ENCODE measurements at places on chromosomes 12 and 14. TPM values are rescaled to one million over a fixed set of nuclear protein-coding genes. Genes with fewer than 3 reads are reported as not detected.

DNA sequence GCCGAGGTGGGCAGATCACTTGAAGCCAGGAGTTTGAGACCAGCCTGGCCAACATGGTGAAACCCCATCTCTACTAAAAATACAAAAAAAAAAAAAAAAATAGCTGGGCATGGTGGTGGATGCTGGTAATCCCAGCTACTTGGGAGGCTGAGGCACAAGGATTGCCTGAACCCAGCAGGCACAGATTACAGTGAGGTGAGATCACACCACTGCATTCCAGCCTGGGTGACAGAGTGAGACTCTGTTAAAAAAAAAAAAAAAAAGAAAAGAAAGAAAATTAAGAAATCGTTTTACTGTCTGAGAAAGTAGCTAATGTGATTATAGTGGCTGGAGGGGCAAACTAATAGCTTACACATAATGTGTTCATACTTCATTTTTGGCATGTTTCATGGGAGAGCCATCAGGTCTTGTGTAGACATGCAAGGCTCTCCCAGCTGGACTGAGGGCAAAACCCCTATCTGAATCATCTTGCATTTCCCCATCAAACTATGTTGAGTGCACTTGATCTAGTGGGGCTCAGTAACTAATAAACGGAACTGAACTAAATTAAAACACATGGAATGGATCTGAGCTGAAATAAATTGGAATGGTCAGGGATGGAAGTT lies 16.2 kb downstream of the KIF21A start:
- H3K4me1 ChIP-seq, result no peaks in the 10 kb centered on the region
- no peaks in the 10 kb centered on the region for H3K36me3 ChIP-seq
- no peak overlapping the region for H3K4me3 ChIP-seq
- no peak for DNase-seq

DNA sequence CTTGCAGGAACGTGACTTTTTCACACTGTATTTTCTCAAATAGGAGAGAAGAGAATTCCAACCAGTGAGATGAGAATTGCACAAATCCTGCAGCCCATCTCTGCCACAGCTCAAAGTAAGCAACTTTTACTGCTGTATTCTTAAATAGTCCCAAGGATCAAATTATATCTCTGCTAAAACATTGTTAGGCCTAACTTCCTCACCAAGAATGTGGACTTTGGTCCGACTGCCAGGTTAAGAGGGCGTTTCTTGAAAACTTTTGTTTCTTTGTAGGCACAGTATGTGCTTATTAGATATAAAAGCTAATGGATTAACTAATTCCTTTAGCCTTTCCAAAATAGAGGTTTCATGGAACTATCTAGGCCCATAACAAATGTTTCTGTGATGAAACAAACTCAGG lies 61.4 kb upstream of the IFNG-AS1 start:
- DNase-seq, result no peak
- H3K4me3 ChIP-seq, result no peak overlapping the region
- H3K4me1 ChIP-seq, result no peaks in the 10 kb centered on the region

DNA sequence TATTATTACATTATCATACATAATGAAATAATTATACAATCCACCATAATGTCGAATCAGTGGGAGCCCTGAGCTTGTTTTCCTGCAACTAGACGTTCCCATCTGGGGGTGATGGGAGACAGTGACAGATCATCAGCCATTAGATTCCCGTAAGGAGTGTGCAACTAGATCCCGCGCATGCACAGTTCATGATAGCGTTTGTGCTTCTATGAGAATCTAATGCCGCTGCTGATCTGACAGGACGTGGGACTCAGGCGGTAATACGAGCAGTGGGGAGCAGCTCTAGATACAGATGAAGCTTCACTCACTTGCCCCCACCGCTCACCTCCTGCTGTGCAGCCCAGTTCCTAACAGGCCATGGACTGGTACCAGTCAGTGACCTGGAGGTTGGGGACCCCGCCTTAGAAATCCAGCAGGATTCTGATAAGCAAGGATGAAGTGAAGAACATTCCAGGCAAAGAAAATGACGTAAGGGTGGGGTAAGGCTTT lies 204.6 kb downstream of the ETV6 start:
- no peak overlapping the region for H3K4me3 ChIP-seq
- no peak for DNase-seq
- H3K27me3 ChIP-seq, result no peaks in the 10 kb centered on the region
- H3K27ac ChIP-seq, result no peak overlapping the region
- peaks cover 3% of the 10 kb centered on the region for H3K36me3 ChIP-seq
- peaks cover 13% of the 10 kb centered on the region for H3K4me1 ChIP-seq

GRCh38 chr14:101471723-101472517 lies 89.4 kb upstream of the DIO3 start:
- no peaks in the 10 kb centered on the region for H3K36me3 ChIP-seq
- no peak overlapping the region for H3K27ac ChIP-seq
- no peak overlapping the region for H3K4me3 ChIP-seq
- peaks cover 23% of the 10 kb centered on the region for H3K4me1 ChIP-seq

DNA sequence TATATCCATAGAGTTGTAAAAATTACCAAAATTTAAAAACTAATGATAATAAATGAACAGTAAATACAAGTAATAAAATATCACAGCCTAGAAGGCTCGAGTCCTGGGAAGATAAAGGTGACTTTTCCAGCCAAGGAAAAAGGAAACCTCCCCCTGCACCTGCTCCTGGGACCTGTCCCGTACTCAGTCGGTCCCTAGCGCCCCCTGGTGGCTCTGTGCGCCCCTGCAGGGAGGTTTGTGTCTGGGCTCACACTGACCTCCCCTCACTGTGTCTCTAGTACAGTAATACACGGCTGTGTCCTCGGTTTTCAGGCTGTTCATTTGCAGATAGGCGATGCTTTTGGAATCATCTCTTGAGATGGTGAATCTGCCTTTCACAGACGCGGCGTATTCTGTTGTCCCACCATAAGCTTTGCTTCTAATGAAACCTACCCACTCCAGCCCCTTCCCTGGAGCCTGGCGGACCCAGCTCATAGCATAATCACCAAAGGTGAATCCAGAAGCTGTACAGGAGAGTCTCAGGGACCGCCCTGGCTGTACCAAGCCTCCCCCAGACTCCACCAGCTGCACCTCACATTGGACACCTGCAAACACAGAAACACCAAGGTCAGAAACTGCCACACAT lies 1030.4 kb downstream of the TMEM121 start:
- DNase-seq, result no peak
- H3K27ac ChIP-seq, result no peak overlapping the region
- no peaks in the 10 kb centered on the region for H3K4me1 ChIP-seq

DNA sequence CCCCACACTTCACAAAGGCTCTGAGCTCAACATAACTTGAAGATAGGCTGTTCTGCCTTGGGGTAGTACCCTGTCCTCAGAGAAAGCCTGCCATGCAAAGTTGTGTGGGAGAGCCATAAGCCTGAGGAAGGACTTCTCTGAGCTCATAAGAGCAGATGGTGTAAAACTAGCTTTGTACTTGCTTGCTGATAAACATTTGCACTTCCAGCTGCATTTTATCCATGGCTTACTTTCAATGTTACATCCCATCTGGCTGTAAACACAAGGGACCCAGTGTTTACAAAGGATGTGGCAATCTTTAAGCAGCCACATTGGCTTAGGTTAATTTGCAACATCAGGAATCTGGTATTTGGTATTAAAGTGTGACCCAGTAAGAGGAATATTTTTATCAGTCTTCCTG lies 258.1 kb downstream of the IPO8 start:
- H3K4me1 ChIP-seq, result no peaks in the 10 kb centered on the region
- no peak overlapping the region for H3K4me3 ChIP-seq
- H3K27me3 ChIP-seq, result no peaks in the 10 kb centered on the region
- no peak for DNase-seq

- peaks cover 12% of the 10 kb centered on the region for H3K4me1 ChIP-seq
- H3K27me3 ChIP-seq, result no peaks in the 10 kb centered on the region
- no peak overlapping the region for H3K4me3 ChIP-seq
- H3K27ac ChIP-seq, result no peak overlapping the region
- H3K36me3 ChIP-seq, result peaks cover 59% of the 10 kb centered on the region
- no peak for DNase-seq
These were observed 28.5 kb downstream of the KLC1 start for GRCh38 chr14:103657471-103657870.

The AMN gene
- total RNA-seq, result 0.39 TPM

DNA sequence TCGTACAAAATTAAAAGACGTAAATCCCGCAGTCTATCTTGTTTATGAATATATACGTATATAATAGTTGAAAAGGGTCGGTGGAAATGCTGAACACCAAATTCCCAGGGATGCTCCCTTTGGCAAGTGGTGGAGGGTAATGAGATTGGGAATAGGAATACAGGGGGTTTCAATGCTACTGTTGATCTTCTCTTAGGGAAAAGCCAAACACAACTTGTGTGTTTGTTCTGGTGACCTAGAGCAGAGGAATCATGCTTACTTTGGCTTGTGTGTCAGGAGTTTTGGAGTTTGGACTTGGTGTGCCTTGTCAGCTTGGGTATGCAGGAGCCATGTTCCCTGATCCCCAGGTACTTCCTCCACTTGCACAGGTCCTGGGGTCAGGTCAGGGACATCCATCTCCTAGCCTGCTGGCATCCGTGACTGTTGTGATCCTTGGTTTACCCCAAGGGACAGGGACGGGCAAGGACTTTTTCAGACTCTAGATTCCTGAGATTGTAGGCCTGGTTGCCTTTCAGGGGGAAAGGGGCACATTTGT lies 4.1 kb downstream of the SLC10A1 start:
- H3K27ac ChIP-seq, result no peak overlapping the region
- DNase-seq, result no peak
- H3K4me3 ChIP-seq, result no peak overlapping the region
- H3K27me3 ChIP-seq, result no peaks in the 10 kb centered on the region
- H3K4me1 ChIP-seq, result no peaks in the 10 kb centered on the region

GRCh38 chr14:61756135-61756534 lies 6.1 kb upstream of the SNAPC1 start:
- H3K4me3 ChIP-seq, result no peak overlapping the region
- no peaks in the 10 kb centered on the region for H3K4me1 ChIP-seq
- DNase-seq, result no peak
- no peaks in the 10 kb centered on the region for H3K27me3 ChIP-seq
- no peak overlapping the region for H3K27ac ChIP-seq

The PPP2R5E gene
- total RNA-seq, result 22.0 TPM

DNA sequence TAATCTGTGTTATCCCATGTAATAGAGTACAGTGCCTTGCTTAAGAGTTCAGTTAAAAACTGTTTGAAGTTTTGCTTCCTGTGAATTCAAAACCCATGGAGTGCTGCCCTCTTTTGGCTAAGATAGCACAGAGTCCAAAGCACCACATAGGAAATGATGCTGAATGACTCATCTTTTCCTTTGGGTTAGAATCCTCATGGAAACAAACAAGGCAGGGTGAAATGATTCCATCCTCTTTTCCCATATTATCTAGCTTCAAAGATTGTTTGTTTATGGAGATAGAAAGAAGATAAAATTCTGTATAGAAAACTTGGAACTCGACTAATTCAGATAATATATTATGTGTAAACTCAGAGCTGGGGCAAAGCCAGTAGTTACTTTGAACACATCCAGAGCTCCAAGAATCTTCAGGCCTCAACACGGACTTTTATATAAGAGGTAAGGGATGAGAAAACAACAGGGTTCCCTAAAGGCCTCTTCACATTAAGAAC lies 87.4 kb downstream of the OTOGL start:
- H3K27me3 ChIP-seq, result no peaks in the 10 kb centered on the region
- DNase-seq, result peak; percentile 92
- H3K4me3 ChIP-seq, result no peak overlapping the region

The MDP1 gene
- total RNA-seq, result 22.1 TPM

DNA sequence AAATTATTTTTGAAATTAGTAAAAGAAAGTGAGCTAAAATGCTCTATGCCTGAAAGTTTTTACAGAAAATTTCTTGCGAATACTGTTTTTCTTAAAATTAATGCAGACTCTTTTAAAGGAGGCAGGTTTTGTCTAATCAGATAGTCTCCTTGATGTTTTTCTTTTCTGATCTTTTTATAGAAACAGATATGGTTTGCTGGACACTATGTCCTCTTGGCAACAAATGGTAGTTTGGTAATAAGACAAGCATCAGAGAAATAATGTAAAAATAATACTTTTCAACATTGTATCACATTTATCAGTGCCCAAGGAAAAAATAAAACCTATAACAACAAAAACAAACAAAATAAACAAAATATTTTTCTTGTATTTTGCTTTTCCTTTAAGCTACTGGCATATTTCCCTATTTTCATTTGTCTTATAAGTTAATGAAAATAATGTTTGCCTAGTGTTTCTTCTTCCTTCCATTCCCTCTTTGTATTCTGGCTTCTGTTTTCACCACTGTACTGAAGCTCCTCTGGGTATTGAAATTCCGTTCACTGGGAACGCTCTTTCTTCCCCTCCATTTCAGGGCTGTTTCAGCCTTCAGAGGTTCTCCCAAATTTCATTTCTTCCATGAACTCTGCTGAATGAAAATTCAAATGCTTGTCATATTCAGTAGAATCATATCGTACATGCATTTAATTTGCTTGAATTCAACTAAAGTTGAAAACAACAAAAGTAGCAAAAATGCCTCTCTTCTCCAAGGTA lies 115.3 kb downstream of the TRMT5 start:
- H3K4me3 ChIP-seq, result no peak overlapping the region
- H3K27me3 ChIP-seq, result no peaks in the 10 kb centered on the region
- no peaks in the 10 kb centered on the region for H3K4me1 ChIP-seq
- H3K27ac ChIP-seq, result no peak overlapping the region
- no peaks in the 10 kb centered on the region for H3K36me3 ChIP-seq

DNA sequence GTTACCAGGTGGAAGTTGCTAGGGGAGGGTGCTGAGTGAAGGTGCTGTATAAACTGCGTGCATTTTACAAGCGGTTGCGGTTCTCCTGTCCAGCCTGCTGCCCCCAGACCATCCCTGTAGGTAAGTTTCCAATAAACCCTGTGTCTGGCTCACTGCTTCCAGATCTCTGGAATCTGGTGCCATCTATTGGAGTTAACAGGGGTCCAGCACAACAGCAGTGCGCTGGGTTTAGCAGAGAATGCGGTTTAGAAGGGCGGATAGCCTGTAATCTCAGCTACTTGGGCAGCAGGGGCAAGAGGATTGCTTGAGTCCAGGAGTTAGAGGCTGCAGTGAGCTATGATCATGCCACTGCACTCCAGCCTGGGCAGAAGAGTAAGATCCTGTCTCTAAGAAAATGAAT lies 4.9 kb downstream of the AACS start:
- no peaks in the 10 kb centered on the region for H3K27me3 ChIP-seq
- H3K27ac ChIP-seq, result no peak overlapping the region
- DNase-seq, result no peak
- peaks cover 33% of the 10 kb centered on the region for H3K4me1 ChIP-seq
- no peak overlapping the region for H3K4me3 ChIP-seq

The LTB4R gene
- 2.8 TPM for total RNA-seq

- H3K27ac ChIP-seq, result no peak overlapping the region
- no peaks in the 10 kb centered on the region for H3K36me3 ChIP-seq
- DNase-seq, result no peak
- H3K27me3 ChIP-seq, result no peaks in the 10 kb centered on the region
These were observed 457.7 kb upstream of the SYT1 start for GRCh38 chr12:78406828-78407227.

- H3K36me3 ChIP-seq, result no peaks in the 10 kb centered on the region
- H3K4me1 ChIP-seq, result no peaks in the 10 kb centered on the region
- DNase-seq, result no peak
- no peak overlapping the region for H3K27ac ChIP-seq
These were observed 1517.0 kb downstream of the AACS start for GRCh38 chr12:126582231-126582630.

The MYH6 gene
- total RNA-seq, result not detected

DNA sequence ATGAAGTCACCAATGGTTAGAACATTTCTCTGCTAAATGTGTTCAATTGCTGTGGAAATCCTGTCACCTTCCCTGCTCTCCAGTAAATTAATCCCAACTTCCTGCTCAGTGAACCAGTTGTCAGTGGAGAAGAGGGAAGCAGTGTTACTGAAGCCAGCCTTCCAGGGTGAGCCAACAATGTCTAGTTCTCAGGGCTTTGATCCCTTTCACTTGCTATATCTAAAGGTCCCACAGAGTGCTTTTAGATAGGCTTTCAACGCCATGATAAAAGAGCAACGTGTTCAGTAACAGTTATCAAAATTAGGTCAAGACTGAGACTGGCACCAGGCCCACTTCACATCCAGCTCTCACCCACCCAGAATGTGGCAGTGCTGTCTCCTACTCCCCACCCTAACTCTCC lies 139.7 kb downstream of the KCNH5 start:
- H3K27me3 ChIP-seq, result no peaks in the 10 kb centered on the region
- no peak overlapping the region for H3K4me3 ChIP-seq
